ENCODE measurements at places on chromosomes 6 and 20.

DNA sequence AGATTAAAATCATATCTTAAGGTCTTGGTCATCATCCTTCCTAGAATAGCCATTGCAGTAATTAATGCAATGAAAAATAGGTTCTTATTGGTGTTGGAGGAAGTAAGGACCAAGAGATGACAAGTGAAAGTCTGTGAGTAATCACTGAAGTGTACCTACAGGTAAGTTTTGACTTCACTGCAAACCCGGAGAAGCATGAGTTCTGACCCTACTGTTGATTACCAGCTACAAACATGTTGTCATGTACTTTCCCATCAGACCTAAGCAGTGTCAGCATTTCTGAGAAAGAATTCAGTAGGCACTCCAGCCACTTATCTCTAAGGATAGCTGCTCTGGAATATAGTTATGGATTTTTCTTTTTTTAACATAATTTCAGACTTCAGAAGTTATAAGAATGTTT, 280.9 kb downstream of the ZFAND3 start:
- DNase-seq, result no peak

GRCh38 chr20:37435607-37436006, 85.4 kb upstream of the NNAT start:
- no peak for DNase-seq

DNA sequence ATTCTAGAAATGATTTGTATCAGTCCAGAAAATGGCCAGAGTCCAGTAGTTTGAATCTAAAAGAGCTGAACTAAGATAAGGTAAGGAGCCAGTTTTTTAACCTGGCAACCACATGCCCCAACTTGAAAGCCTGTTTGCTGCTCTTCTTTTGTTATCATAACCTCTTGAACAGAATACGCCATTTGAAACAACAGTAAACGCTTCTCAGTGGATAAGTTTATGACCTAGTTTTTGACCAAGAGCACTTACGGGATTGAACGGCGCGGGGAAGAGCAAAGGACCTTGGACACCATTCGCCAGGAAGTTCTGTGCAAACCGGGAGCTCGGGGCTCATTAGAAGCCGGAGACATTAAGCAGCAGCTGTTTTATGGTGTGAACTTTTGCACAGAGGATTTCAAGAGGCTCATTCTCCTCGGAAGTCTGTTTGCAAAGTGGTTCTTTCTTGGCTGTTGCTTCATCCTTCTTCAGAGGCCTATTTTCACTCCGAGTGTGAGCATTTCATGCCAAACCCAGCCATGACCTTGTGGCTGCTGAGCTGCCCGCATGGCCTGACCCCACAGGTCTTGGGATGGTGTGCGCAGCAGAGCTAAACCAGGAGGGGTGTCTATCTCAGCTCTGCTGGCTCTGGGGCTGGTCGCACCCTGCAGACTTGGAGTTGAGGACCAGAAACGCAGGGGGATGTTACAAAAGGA, 215.1 kb downstream of the SOX4 start:
- DNase-seq, result peak; percentile 20

DNA sequence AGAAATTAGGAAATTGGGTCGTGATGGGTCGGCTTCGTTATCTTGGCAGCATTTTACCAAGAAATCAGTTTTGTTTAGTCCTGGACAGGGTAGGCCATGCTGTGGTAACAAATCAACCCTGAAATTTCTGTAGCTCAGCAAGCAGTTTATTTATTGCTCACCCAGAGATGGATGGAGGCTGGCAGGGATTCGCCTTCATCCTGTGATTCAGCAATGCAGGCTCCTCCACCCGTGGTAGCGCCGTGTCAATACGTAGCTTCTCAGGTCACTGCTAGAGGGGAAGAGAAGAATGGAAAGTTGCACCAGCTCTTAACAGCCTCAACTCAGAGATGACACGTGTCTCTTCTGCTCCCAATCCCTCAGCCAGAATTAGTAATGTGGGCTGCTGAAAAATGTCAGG, 157.0 kb upstream of the SGK1 start:
- no peak for DNase-seq

DNA sequence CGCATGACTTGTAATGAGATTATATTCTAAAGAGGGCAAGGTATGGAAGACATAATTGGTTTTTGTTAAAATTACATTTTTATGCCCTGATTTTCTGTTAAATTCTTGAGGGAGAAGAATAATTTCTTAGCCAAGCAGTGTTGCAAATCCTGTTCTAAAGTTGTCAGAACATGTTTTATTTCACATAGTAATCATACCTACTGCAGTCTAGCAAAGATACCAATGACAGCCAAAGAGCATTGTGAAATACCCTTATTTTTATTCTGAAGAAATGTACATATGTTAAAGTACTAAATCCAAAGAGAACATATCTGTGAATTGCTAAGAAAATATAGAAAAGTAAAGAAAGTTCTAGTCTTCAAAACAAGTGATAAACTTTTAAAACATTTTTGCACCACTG, 39.6 kb upstream of the SMIM8 start:
- DNase-seq, result no peak

DNA sequence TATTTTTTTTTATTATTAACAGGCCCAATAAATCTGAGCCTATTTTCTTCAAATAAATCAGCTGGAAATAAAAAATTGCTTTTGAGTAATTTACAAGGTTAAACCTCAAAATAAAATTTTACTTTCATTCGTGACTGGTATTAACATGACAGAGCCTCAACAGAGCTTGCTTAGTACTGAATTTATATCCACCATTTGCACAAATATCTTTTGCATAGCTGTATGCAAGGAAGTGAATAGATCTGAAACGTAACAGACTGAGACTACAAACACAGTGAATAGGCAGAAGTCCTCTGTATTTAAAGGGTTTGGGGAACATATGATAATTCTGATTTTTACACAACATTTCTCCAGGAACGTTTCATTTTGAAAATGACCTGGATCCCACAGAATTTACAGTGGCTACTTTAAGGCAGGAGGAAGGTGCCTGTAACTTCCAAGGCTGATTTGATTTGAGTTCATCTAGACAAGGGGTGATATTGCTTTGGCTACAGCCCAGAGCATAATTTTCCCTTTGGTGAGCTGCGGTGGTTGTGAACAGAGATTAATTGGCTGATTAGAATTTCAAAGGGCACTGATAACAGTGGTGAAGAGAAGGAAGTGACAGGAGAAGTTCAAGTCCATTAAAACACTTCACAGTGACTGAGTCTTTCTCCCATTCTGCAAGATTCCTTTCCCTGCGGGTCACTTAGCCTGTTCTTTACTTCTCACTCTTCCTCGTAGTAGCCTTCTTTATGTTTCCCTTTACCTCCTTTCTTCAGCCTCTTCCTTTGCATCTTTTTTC, 121.2 kb upstream of the SASH1 start:
- no peak for DNase-seq

DNA sequence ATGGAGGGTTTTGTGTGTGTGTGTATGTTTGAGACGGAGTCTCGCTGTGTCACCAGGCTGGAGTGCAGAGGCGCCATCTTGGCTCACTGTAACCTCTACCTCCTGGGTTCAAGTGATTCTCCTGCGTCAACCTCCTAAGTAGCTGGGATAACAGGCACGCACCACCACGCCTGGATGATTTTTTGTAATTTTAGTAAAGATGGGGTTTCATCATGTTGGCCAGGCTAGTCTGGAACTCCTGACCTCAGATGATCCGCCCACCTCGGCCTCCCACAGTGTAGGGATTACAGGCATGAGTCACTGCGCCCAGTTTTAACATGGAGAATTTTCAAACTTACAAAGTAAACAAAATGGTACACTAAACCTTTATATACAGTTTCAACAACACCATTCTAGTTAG, 22.8 kb downstream of the AMD1 start:
- DNase-seq, result peak; percentile 17

DNA sequence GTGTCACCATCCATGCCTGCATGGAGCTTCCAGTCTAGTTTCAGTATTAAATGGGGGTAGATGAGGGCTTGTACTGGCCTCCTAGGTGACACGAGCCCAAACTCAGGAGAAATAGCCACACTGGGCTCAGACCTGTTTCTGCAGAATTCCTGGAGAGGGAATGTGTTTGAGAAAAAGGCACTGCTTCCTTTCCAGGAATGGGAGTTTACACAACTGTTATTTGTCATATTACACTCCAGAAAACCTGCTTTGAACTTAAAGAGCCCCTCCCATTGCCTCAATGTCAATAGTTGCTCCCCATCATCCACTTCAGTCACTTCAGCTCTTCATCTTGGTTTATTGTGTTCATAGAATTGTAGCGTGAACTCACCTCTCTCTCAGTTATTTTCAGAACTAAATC, 151.5 kb downstream of the CFAP61 start:
- no peak for DNase-seq

Measured in fibroblast of skin of scalp (primary cell).